Stimulated activated CD8-positive, alpha-beta memory T cell treated with anti-CD3 and anti-CD28 coated beads, Interleukin-15, amount 100 ng/mL, for 48 hours (primary cell): ENCODE measurements at places on chromosomes 6 and 20.

- no peak for DNase-seq
Observed at GRCh38 chr6:36160147-36160760, 29.9 kb downstream of the MAPK13 start.

DNA sequence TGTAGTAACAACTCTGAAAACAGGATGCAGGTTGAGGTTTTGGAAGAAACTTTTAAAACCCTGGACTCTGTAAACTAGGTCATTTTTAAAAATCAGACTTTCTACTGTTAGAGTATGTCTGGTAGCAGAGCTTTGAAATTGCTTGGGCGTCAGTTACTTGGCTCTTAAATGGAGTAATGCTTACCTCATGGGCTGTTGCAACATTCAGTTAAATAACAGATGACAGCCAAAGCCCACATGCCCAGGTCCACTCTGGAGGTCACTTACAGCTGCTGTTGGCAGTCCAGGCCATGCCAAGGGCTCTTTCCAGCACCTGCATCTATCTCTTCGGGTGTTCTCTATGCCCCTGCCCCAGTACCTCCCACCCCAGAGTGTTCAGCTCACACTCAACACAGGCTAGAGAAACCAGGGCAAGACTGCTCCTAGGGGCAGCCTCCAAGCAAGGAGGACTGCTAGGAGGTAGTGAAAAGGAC is 96.4 kb downstream of the BANF2 start:
- DNase-seq = no peak

- DNase-seq = no peak
Observed at GRCh38 chr6:104357928-104358327, 501.8 kb downstream of the HACE1 start.

- DNase-seq = no peak
Observed at GRCh38 chr20:36606158-36607066, 833 bp downstream of the RAB5IF start.

DNA sequence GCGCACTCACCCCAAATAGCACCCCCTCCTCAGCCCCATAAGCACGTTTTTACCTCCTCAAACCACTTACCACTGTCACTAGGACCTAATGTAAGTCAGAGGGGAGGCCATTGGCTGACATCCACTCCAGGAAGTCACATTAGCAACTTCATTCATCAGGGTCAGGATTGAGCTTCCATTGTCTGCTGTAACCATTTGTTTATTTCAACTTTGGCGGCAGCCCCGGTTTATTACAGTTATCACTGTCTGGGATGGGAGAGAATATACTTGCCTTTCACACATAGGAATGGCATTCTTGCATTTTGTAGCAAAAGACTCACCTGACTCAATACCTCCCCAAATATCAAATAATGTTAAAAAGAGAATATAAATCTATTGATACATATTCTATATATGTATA is 38.3 kb downstream of the MAFB start:
- no peak for DNase-seq

DNA sequence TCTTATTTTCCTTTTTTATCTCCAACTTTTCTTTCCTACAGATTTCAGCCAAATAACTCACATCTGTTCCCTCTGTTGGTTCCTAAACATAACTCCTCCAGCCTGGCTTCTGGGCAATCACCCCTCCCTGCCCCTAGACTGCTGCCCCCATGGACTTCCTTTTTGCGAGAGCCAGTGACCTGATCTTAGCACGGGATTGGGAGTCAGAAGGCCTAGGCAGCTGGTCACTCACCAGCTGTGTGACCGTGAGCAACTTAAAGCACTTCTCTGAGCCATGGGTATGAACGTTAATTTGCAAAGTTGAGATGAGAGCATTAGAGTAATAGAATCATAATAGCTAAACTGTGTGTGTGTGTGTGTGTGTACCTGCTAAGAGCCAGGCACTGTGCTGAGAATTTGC is 4.5 kb upstream of the MMP9 start:
- DNase-seq = no peak

- no peak for DNase-seq
Observed at GRCh38 chr20:1761116-1761515, 103.5 kb upstream of the SIRPG start.

DNA sequence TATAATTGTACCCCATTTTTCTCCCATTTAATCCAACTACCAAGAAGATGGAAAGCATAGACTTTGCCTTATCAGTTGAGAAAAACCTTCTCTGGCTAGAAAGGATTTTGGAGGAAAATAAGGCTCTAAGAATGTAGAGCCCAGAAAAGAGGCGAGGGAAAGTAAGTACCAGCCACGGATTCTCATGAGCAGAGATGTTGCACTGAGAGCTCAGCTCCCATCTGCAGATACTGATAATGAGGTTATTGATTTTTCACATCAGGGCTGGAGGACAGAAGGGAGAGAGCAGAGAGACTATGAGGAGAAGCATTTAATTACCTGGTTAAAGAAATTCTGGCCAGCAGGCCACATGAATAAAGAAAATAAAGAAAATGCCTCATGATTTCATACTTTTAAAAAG is 104.4 kb upstream of the FAM184A start:
- DNase-seq = no peak

DNA sequence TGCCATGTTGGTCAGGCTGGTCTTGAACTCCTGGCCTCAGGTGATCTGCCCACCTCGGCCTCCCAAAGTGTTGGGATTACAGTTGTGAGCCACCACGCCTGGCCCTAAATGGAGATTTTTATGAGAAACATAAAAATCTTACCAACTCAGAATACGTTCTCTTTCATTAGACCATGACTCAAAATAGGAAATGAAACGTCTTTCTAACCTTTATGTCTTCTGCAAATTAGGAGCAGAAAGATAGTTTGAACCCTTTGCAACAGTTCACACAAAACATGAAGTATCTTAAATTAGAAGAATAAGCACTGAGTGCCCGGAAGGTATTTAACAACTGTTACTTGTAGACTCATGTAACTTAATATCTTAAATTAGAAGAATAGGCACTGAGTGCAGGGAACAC is 48.3 kb downstream of the AHI1 start:
- DNase-seq = no peak

DNA sequence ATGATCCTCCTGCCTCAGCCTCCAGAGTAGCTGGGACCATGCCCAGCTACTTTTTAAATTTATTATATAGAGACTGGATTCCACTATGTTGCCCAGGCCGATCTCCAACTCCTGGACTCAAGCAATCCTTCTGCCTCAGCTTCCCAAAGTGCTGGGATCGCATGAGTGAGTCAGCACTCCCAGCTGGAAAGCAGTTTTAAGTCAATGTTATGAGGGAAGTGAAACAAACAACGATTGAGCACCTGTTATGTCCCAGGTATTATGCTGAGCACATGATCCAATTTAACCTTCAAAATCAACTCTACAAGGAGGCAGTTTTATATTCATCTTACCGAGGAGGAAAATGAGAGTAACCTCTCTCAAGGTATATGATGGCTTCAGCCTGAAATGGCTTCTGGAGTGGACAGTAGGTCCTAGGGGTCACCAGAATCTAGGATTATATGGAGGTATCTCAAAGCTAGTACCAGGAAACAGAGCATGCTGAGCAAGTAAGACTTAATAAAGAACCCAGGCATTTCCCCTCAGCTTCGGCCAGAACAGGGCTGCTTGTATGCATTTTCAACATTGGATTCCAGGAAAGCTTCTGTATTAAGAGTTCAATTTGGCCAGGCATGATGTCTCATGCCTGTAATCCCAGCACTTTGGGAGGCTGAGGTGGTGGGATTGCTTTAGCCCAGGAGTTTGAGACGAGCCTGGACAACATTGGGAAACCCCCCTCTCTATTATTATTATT is 55.0 kb downstream of the EDN1 start:
- DNase-seq = no peak

DNA sequence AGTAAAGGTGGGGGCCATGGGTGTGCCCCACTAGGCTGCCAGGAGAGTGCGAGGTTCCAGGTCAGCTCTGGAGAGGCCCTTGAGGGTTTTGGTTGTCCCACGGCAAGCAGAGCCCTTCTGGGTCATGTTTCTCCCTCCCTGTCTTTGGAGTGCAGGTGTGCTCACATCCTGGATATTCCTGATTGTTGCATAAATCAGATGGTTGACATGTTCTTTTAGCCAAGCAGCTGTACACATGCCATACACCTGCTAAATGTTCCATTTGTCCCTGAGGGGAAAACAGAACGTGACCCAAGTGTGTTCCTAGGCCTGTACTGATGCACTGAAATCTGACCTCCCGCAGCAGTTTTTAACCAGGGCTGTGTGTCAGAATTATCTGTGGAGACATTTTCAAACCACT is 77.5 kb upstream of the BEND3 start:
- no peak for DNase-seq

- DNase-seq = no peak
Observed at GRCh38 chr20:54590856-54591255, 115.5 kb downstream of the DOK5 start.

DNA sequence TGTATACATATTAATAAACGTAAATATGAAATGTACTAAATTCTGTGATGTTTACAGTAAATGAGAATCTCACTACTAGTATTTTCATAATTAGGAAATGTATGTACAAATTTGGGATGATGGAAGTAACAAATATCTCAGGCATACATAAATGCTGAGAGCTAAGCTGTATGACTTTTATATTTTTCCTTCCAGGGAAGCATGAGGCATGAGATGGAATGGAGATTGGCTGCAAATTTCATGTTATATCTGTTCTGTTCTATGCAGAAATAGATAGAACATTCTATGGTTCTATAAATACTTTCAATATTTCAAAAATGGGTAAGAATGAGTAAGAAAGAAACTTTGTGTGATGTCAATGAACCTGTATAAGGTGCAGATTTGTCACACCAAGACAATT is 335.2 kb downstream of the KHDRBS2 start:
- no peak for DNase-seq

DNA sequence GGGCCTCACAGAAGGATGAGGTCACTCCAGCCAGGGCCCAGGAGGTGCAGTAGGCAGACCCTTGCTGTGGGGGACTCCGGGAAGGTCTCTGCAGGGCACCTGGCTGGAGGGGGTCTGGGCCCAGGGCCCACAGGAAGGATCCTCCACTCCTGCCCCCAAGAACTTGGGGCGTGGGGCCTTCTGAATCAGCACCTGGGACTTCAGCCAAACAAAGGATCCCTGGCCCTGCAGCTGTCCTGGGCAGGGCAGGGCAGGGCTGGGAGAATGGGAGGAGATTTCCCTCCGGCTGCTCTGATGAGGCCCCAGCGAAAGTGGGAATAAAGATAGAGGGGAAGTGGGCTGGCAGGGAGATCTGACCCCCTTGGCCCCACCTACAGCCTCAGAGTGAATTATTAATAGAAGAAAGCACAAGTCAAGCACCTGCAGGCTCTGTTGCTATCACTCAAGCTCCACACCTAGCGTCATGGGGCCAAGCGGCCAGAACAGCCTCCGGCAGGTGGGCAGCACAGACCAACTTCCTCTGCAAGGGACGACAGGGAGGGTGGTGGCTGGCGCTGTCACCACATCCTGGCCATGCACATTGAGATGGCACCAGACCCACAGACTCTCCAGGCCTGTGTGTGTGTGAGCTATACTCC is 61.6 kb upstream of the MRPS10 start:
- no peak for DNase-seq

GRCh38 chr6:75494290-75494689 is 690 bp upstream of the FILIP1 start:
- no peak for DNase-seq

DNA sequence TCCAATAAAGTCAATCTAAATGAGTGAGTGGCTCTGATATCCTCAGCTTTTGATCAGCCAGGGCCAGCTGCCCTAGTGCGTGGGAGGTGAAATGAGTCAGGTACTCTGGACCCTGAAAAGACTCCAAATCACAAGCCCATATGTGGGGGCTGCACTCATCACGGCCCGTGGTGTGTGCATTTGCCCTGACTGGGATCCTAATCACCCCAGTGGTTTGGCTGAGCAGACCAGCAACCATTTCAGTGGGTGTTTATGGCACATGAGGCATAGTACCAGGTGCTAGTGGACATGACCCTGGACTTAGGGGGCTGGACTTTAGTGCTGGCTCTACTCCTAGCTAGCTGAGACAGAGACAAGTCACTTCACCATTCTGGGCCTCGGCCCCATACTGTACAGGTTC is 39.4 kb downstream of the SCML4 start:
- DNase-seq = peak; percentile 25

DNA sequence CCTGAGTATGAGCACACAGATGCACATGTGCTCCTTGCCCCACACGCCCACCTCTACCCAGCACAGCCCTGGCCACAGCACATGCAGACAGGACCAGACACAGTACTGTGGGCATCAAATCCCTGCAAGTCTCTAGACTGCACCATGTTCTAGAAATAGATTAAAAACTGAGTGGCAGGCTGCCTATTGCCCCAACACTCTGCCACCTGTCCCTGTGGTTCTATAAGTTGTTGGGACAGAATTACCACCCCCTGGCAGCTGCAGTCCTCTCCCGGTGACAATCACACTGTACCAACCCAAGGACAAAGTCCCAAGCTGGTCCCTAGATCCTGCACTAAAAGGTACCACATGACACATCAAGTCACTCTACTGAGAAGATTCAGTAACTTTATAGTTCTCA is 70.2 kb downstream of the B3GAT2 start:
- no peak for DNase-seq

DNA sequence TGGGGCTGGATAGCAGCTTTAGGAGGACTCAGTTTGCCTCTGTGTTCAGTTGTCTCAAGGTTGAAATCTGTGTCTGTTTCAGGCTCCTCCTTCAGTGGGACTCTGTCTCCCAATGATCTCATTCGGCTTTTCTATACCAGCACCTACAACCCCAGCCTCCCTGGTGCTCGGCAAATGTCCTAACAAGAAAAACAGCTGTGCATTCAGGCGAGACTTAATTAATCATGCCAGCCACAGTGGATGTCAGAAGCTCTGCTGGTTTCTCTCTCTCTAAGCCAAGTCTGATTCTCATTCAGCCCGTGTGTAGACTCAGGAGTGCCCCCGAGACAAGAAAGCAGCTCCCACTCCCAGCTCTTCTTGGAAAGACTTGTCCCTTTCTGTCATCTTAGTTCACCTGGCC is 46.8 kb downstream of the SUN5 start:
- no peak for DNase-seq

DNA sequence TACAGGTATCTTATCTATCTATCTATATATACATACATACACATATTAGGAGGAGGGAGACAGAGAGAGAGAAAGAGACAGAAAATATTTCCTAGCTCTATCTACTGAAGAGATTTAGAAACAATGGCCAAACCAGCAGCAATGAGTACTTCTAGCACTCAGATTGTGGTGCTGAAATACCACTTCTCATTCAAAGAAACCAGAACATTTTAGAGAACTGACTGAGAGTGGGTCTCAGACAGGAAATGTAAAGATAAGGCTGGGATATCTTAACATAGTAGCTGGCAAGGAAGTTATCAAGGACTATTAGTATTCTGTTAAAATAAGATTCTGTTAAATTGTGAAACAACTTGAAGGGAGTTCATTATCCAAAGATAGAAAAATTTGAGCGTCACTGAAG is 57.0 kb downstream of the DNAAF9 start:
- DNase-seq = no peak

- no peak for DNase-seq
Observed at GRCh38 chr6:39577446-39578165, 147.6 kb downstream of the KIF6 start.
